ENCODE measurements at places on chromosomes 16 and 17.
A peak's percentile ranks its signal among the peaks of the same experiment; 100 is the strongest.

- DNase-seq = no peak
Observed at GRCh38 chr17:76646712-76647111, 3.2 kb upstream of the ST6GALNAC1 start.

DNA sequence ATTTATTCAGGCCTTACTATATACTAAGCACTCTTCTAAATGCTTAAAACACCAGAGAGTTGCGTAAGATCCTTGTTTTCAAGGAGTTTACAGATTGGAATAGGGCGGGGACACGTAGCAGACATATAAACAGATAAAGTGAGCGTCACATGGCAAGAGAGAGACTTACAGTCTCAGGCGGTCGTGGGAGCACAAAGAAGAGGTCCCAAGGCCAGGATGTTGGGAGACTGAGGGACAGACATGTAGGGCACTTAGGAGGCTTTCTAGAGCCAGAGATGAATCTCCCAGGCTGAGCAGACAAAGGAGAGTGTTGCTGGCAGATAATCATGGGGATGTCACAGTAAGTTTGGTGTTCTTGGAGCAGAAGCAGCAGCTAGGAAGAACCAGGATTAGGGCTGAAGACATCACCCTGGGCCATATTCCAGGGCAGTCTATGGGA lies 119.1 kb upstream of the ANKFN1 start:
- no peak for DNase-seq

- DNase-seq = peak; percentile 47
Observed at GRCh38 chr16:4272114-4272956, 488 bp downstream of the TFAP4 start.

GRCh38 chr16:53822936-53823529 lies 119.1 kb downstream of the FTO start:
- DNase-seq = no peak

- no peak for DNase-seq
Observed at GRCh38 chr16:72198021-72198711, 26.2 kb upstream of the PMFBP1 start.

GRCh38 chr17:2138761-2139160 lies 83.9 kb downstream of the HIC1 start:
- DNase-seq = no peak

GRCh38 chr17:78394209-78394608 lies 15.8 kb downstream of the PGS1 start:
- no peak for DNase-seq

DNA sequence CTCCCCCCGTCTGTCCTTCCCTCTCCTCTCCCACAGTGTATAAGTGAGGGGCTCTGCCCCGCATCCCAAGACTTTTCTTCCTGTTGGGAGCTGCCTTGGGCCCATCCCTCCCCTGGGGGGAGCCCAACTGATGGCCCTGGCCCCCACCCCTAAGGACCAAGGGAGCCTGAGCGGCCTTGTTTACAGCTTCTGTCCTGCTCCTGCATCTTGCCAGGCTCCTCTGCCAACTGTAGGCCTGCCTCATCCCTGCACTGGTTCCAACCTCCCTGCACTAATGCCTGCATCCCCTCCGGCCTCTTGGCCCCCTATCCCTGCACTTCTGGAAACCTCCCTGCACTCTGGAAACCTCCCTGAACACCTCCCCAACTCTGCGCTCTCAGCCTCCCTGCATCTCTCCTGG lies 1.4 kb upstream of the PAGR1 start:
- no peak for DNase-seq

DNA sequence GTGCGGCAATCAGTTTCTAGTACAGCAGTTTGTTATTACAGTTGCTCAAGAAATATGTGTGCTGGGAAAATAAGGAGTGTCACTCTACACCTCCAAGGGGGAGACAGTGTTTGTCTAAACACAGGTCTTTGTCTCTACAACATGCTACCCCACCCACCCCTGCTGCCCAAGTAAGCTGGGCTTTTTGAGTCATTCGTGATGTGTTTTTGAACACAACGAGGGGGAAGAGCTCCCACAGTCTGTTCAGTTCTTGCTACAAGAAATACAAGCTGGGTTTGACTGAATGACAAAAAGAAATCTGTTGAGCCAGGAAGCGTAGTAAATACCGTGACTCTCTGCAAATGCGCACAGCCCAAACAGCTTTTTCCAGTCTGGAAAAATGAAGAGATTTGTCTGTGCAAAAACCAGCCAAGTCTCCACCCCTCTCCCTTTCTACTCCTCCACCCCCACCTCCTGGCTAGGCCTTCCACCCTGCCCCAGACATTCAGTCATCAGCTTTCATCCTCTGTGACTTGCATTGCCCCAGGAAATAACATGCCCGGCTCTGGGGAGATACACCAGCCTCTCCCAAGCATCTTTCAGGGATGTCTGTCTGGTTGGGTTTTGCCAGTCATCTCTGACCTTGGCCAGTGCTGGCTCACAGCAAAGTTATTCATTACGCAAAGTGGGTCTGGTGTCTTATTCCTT lies 25.7 kb downstream of the CHD9 start:
- DNase-seq = peak; percentile 98

DNA sequence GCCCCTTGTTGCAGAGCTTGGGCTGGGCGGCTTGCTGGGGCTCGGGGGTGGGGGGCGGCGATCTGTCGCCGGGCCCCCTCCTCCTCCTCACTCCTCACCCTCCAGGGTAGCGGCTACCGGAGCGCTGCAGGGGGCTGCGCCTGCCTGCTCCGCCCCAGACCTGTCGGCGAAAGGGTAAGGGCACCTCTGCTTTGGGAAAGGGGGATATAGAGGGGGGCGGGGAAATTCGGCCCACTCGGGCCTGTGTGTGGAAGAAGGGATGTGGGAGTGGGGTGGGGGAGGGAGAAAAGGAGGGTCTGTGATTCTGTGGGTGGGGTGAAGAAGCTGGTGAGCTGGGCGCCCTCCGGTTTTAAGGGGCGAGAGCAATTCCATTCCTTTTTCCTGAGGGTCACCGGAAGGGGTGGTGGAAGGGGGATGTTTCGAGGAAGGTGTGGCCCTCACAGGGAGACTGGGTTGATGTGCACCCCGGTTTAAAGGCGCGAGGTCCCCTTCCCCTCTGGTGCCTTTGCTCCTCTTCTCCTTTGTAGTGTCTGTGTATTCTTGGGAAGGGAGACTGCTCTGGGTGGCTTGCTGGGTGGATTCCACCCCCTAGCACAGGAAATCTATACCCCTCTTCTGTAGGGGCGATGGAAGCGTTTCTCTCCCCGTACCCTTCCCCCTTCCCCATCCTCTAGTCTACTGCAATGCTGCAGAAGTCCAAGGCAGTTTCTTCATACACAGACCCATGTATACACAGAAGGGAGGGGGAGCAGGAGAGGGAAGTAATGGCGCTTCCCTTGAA lies 878 bp downstream of the TAOK1 start:
- peak; percentile 30 for DNase-seq

DNA sequence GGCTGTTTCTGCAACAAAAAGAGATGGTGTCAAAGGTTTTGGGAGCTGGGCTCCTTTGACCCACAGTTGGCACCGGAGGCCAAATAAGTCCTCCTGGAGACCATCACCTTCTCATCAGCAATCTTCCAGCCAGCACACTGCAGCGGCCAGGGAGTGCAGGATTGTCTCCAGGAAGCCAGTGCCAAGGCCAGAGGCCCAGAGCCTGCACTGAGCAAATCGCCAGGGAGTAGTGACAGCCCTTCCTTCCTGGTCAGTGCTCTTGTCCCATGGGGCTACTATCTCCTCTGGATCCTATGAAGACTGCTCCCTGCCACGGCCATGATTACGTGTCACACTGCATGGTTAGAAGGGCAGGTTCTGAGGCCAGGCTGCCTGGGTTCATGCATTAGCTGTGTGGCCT lies 134.3 kb upstream of the CRHR1 start:
- DNase-seq = no peak

- DNase-seq = peak; percentile 79
Observed at GRCh38 chr16:66741169-66741900, 10.1 kb downstream of the DYNC1LI2 start.

- DNase-seq = peak; percentile 14
Observed at GRCh38 chr16:1877804-1878203, 5.8 kb upstream of the MEIOB start.

- no peak for DNase-seq
Observed at GRCh38 chr17:67160791-67161190, 84.2 kb downstream of the HELZ start.

- no peak for DNase-seq
Observed at GRCh38 chr16:65222536-65222935, 100.7 kb upstream of the CDH11 start.

- no peak for DNase-seq
Observed at GRCh38 chr16:81081014-81081413, 4.0 kb upstream of the C16orf46 start.

GRCh38 chr16:19783363-19784182 lies 65.5 kb downstream of the IQCK start:
- DNase-seq = peak; percentile 28

GRCh38 chr17:52242268-52242667 lies 83.8 kb upstream of the CA10 start:
- no peak for DNase-seq

- DNase-seq = no peak
Observed at GRCh38 chr16:2470234-2470601, 879 bp upstream of the NTN3 start.

DNA sequence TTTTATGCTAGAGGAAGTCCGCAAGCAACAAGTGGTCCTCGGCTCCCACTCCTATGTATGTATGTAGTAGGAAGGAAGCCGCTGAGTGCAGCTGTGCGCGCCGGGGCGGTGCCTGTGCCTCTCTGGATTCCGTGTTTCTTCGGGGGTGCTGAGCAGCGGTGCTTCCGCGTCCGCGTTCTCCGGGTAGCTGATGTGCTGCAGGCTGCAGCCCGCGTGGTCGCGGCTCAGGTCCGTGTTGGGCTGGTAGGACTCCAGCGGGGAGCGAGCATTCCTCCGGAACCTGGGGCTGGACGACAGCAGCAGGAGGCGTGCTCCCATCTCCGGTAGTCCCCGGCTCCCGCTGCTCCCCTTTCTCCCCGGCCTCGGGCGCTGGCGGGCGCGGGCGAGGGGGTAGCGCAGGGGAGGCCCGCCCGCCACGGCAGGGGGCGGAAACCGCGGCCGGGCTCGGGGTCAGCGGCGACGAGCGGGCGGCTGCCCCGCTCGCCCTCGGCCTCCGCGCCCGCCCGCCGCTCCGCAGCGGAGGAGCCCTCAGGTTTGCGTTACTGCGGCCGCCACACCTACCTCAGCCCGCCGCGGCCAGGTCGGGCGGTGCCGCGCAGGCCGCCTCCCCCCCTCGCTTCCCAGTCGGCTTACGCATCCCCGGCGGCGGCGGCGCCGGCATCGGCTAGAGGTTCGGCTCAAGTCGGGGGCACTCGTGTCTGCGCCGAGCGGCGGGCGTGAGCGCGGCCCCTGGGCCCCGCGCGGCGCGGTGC lies 487 bp downstream of the C17orf67 start:
- peak; percentile 92 for DNase-seq

GRCh38 chr16:53291757-53292392 lies 142.4 kb upstream of the RBL2 start:
- no peak for DNase-seq

DNA sequence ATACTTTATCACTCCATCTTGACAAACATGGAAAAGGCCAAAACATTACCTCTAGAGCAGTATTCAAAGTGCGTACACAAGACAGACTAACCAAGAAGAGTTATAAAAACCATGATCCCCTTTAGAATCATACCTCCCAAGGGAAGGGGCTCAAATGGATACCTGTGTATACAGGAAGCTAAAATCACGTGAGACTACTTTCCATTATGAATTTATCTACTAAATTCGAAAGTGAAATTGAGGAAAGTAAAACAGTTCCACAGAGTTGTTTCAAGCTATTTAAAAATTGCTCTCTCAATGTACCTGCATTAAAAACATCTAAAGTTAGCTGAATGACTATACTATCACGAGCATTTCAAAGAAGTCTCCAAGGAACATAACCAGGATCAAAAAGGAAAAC lies 32.7 kb downstream of the AP1G1 start:
- no peak for DNase-seq

GRCh38 chr16:75103994-75104393 lies 12.6 kb downstream of the LDHD start:
- DNase-seq = no peak

GRCh38 chr17:50027881-50028735 lies 27.8 kb upstream of the ITGA3 start:
- peak; percentile 96 for DNase-seq

DNA sequence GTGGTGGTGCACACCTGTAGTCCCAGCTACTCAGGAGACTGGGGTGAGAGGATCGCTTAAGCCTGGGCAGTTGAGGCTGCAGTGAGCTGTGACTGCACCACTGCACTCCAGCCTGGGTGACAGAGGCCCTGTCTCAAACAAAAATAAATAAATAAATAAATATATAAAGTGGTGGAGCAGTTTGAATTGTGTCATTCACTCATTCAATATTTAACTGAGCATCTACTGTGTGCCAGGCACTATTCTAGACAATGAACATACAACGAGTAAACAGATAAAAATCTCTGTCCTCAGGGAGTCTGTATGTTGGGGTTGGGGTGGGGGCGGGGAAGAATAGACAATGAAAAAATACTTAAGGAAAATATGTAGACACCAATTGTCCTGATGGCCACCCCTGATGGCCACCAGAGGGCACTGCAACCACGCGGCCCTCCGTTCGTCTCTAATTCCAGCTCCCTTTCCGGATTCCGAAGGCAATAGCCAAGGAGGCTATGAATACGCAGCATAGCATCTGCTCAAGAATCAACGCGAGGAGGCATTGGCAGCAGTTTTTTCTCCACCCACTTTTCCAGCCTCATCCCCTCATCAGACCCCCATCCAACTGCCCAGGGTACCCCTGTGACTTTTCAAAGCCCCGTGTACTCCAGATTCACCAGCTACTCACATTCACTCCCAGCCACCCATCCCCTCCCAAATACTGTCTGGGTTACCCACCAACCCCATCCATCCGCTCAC lies 21.4 kb downstream of the QPRT start:
- DNase-seq = peak; percentile 88

GRCh38 chr16:68246666-68247065 lies 1.5 kb downstream of the PLA2G15 start:
- DNase-seq = no peak

GRCh38 chr17:29766796-29767327 lies 144.2 kb upstream of the CORO6 start:
- DNase-seq = no peak

- DNase-seq = no peak
Observed at GRCh38 chr17:80297996-80298560, 37.4 kb downstream of the RNF213 start.

DNA sequence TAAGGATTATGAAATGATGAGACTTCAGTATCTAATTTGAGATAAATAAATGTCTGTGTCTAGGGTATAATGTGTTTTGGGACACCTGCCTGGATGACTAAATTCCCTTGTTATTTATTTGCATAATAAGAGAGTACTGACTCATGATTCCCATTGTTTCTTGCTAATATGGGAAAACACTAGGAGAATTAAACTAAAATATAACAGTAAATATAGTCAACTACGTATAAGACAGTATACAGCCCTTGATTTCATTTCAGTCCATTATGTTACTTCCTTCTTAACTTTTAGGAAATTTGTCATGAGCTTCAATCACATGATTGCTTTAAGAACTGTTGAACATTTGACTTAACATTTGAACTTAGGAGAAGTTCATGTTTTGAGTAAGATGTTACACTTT lies 62.4 kb downstream of the VMP1 start:
- peak; percentile 84 for DNase-seq

Data from epithelial cell of esophagus (primary cell).